Frontal cortex (tissue), 4 donors: ENCODE measurements at places on chromosomes 11 and 22.

DNA sequence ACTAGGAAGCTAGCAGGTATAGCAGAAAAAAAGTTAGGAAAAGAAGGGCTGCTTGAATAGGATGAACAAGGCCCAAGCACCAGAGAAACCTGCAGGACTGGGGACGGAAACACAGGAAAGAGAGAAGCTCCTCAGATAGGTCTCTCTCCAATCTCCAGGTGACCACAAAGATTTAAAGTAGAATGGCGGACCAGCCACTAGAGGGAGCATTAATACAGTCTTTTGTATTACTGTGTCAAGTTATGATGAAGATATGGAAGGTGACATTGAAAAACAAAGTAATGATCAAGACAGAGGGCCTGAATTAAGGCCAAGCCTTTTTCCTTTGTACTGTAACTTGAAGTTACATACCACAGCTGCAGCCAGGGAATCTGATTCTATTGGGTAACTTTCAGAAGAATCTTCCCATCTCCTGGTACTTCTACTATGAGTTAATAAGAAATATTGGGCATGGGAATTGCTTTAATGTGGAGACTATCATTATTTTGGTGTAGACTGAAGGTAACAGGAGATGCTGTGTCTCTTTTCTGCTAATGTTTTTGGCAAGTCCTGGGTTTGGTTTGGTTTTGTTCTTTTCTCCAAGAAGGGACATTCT is 33.8 kb downstream of the OR2AG2 start:
- peak; percentile 16 for DNase-seq

GRCh38 chr11:128520206-128520887 is 67.0 kb downstream of the ETS1 start:
- no peak for DNase-seq

DNA sequence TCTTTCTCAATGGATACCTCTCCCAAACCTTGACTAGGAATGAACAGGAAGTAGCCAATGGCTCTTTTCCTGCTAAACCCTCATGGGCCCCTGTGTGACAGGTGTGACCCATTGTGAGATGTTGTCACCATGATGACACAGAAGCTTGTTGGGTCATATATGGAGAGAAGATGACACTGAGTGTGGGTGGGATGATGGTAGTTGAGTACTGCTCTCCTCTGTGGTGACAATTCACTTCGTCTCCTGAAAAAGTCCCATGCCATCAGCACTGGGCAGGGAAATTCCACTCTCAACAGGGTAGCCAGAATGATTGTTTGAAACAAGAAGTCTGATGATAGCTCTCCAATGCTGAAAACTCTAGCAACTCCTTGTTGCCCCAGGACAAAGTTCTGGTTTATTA is 94.0 kb upstream of the SEZ6L start:
- no peak for DNase-seq

- no peak for DNase-seq
Measured at GRCh38 chr22:35313311-35314121, 13.8 kb downstream of the TOM1 start.

DNA sequence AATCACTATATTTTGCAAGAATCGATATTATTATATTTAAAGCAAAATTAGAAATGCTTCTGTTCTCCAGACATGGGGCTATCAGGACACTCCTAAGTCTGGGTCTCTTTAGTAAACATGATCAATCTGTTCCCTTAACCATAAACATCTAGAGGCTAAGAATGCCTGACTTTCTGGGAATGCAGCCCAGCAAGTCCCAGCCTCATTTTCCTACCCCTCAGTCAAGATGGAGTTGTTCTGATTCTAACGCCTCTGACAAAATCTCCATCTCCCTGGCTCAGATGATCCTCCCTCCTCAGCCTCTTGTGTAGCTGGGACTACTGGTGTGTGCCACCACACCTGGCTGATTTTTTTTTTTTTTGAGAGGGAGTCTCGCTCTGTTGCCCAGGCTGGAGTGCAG is 35.0 kb downstream of the SLCO2B1 start:
- DNase-seq = no peak

GRCh38 chr11:114785820-114786219 is 107.5 kb downstream of the NXPE2 start:
- no peak for DNase-seq

GRCh38 chr11:126124231-126124661 is 61.6 kb upstream of the CDON start:
- DNase-seq = no peak

- DNase-seq = no peak
Measured at GRCh38 chr22:24236656-24237055, 8.2 kb downstream of the GGT5 start.

GRCh38 chr11:18367431-18367830 is 26.9 kb upstream of the LDHA start:
- no peak for DNase-seq

DNA sequence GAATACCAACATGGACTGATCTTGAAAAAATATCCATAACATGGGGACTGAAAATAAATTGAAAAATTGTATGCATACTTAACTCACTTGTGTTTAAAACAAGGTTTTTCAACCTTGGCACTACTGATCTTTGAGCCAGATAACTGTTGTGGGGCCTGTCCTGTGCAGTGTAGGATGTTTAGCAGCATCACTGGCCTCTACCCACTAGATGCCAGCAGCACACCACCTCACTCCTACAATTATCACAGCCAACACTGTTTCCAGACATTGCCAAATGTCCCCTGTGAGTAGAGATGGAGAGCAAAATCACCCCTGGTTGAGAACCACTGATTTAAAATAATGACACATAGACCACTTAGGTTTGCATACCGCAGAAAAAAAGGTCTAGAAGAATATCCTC is 45.0 kb upstream of the SLC1A2 start:
- DNase-seq = no peak

- no peak for DNase-seq
Measured at GRCh38 chr11:116721988-116722387, 50.8 kb downstream of the BUD13 start.

DNA sequence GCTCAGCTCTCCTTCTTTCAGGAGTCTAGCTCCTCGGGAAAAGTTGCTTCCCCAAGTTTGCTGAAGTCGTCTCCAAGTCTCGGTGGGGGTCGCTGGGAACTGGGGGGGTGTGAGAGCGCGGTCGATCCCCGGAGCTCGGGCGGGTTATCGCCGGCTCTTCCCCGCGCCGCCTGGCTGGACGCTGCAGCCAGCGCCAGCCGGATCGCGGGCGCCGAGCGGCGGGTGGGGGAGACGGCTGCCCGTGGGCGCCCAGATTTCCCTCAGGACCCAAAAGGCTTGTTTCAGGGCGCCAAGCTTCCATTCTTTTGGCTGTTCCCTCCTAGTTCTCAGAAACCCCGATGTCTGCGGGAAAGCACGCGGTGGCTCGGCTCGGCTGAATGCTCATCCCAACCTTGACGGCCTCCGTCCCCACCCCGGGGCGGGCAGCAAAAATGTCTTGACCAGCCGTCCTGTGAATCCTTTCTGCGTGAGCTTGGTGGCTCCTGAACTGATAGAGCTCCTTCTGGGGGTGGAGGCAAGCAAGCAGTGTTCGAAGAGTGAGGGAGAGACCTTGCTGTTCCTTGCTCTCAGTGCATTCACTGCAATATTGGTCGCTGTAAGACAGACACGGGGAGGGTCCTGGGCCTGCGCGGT is 1.7 kb downstream of the ZBTB16 start:
- peak; percentile 34 for DNase-seq

DNA sequence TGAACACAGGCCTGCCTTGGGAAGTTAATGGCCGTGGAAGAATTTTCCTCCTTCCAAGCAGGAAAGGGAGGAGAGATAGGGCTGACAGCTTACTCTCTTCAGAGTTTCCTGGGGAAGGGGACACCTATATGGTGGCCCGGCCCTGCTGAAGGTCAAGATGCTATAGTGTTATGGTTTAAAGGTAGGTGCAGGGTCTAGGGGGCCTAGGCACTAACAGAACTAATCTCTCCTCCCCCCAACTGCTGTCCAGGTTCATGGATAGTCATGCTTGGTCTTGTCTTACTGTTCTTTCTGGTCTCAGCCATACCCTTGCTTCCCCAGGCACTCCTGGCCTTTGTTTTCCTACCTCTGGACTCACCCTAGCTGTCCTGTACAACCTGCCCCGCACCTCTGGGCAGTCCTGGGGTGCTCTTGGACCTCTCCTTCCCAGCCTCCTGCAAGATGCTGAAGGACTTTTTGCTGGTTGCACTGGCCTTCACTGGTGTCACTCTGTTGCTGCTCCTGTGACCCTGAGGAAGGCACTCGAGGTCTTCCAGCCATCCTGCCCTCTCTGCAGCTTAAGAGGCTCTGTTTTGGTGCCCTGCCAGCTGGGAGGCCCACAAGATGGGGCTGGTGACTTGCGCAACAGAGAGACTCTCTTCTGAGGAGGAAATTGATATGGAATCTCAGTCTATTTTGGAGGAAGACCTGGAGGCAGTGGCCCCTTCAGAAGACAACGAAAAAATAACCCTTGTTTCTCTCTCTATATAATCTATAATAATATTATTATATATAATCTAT is 17.9 kb downstream of the SEC14L3 start:
- DNase-seq = no peak

DNA sequence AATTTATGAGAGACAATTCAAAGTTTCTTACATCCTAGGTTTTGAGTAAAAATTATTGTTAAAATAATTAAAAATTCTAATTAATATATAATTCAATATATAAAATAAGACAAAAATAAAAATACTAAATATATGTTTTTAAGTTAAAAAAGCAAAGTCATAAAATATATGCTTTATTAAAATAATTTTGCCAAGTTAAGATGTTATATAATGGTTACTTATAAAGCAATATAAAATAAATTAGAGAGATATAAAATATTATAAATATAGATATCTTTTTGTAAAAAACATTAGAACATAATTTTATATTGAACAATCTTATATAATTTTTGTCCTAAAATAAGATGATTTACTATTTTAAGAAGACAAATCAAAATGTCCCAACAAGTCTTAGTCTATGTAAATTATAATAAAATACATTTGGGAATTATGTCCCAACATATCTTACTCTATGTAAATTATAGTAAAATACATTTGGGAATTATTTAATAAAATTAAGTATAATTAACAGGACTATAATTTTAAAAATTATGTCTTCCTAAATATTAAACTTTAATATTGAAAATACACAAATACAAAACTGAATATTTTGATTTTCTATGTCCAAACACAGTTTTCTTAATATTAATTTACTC is 67.7 kb upstream of the TOP3B start:
- no peak for DNase-seq

GRCh38 chr11:86388198-86388597 is 13.5 kb downstream of the CCDC81 start:
- no peak for DNase-seq

DNA sequence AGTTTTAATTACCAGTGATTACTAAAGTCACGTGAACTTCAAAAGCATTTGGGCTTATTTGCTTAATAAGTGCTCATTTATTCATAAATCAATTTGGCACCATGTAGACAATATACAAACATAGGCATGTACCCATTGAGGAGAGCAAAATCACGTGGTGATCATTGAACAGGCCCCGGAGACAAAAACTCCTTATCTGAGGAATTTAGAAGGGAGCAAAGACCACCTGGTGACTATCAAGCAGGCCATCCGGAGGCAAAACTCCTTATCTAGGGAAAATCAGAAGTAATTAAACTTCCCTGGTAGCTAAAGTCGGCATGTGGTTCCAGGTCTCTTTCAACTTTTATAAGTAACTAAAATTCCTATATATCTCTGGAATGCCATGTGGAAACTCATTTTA is 5.7 kb upstream of the BTBD10 start:
- DNase-seq = no peak

GRCh38 chr11:2701898-2702434 is 2.2 kb upstream of the KCNQ1OT1 start:
- peak; percentile 32 for DNase-seq

DNA sequence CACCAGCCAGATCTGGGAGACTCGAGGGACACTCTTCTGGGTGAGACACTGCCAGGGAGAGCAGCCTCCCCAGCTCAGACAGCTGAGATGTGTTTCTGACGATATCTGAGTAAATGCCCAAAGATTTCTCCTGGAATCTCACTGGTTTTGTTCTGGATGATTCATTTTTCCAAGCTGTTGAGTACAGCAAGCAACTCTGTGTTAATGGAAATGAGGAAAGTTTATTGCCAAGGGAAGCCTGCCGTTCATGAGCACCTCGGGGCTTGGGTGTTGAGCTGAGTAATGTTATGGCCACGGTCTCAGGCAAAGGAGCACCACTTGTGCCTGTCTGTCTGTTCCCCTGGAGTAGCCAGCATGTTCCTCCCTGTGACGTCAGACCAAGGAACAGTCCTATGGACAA is 1132.4 kb downstream of the BRD1 start:
- DNase-seq = no peak

DNA sequence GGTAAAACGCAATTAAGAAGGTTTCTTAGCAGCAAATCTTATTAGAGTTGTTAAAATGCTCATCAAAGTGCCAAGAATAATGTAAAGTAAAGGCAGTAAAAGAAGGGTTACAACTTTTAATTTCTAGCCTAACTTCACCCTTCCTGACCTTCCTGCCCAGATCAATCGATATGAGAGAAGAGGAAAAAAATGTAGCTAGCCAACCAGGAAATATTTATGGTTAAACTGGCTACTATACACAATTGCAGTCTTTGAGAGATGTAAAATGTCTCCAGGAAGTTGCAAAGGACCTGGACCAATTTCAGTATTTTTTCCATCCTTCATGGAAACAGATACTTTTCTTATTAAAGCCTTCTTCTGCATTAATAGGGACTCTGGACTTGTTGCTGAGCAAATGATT is 141.8 kb upstream of the CCDC90B start:
- DNase-seq = no peak

DNA sequence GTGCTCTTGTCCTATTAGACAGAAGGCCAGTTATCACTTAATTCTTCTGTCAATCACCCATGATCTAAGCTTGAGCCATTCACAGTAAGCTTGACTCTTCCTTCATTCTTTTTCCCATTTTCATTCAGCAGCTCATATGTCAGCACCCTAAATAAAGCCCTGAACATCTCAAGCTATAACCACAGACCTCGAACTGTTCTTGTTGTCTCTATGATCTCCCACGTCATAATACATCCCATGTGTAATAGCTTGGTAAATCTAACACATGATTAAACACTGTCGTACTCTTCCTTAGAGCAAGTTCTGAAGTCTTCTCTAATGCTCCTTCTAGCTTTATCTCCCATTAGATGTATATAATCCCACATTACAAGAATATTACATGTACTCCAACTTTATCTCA is 14.4 kb downstream of the MUC15 start:
- no peak for DNase-seq

- no peak for DNase-seq
Measured at GRCh38 chr11:85845124-85845631, 10.0 kb upstream of the CCDC83 start.

- DNase-seq = no peak
Measured at GRCh38 chr11:2768471-2769408, 68.9 kb upstream of the KCNQ1OT1 start.
